ENCODE measurements at places on chromosomes 5 and 9.

GRCh38 chr9:82281066-82281465 is 292.5 kb downstream of the SPATA31D1 start:
- no peak for DNase-seq

GRCh38 chr9:75615284-75615683 is 275.2 kb upstream of the PCSK5 start:
- DNase-seq, result no peak

- no peak for DNase-seq
Measured at GRCh38 chr9:14846871-14847311, 63.3 kb downstream of the FREM1 start.

DNA sequence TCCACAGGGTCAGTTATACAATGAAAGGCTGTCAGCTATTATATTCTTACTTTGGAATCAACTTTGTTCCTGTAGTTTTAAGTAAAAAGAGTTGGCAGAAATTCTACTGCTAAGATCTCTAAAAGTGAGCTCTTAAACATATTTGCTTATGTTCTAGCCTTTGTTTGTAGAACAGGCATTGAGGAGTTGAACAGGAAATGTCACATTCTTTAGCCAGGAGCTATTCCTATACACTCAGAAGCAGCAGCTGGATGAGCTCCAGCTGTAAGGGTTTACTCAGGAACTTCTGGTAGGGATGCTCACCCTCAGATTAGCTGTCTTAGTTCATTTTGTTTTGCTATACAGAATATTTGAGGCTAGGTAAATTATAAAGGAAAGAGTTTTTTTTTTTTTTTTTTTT is 22.4 kb upstream of the SPINK14 start:
- no peak for DNase-seq

- no peak for DNase-seq
Measured at GRCh38 chr9:116951588-116952435, 264.7 kb downstream of the TRIM32 start.

GRCh38 chr5:60210810-60211209 is 317.3 kb upstream of the PDE4D start:
- no peak for DNase-seq

GRCh38 chr9:108609227-108609896 is 246.4 kb downstream of the ACTL7B start:
- no peak for DNase-seq

DNA sequence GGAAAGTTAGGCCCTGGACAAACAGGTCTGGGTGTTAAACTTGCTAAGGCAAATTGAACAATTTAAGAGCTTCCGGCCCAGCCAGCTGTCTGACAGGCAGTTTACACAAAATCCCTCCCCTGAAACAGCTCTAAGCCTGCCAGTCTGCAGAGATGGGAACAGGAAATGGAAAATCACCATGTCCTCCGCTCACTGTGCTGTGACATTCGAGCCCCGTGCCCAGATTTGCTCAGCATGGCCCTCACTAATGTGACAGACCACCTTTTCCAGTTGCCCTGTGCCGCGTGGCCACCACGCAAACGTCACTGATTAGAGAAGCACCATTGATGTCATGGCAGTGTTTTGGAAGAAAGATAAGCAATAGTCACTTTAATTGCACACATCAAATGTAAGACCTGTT is 41.0 kb downstream of the CCNJL start:
- DNase-seq, result no peak

All from amygdala (tissue), 56 donors.